ENCODE measurements at places on chromosomes 5 and 9. TPM values are rescaled to one million over a fixed set of nuclear protein-coding genes. Genes with fewer than 3 reads are reported as not detected.

GRCh38 chr5:25119650-25120049 lies 474.9 kb upstream of the CDH10 start:
- DNase-seq: no peak

GRCh38 chr5:34865091-34865490 lies 26.1 kb downstream of the TTC23L start:
- no peak for DNase-seq

DNA sequence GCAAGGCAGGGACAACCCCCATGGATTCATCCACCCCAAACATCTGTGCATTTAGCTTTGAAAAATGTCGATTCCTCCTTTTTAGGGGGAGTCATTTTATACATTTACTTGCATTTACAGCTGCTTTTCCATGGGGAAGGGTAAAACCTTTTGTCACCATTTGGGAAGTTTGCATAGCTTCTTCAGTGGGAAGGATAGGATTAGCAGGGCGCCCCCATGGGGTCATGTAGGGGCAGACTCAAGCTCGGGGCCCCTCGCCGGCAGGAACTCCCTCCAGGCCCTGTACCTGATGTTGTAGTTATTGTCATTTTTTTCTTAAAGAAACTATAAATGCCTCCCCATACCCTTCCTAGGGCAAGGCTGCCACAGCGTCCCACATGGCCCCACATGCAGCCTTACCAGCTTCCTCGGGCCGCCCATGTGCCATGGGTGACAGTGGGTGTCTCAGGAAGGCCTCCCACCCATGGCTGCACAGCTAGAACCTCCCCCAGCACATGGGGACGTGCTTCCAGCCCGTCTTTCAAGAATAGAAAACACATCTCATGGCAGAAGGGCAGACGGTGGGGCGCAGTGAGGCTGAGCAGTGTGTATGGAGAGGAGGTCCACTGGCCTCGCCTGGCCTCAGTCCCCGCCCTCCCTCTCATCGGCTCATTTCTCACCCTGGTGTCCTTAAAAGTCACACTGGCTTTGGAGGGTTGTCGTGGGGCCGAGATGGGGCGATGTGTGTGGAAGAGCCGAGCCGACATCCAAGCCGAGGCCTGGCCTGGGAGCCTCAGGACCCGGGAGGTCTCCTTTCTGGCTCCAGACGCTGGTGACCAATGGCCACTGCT lies 76.1 kb upstream of the OTULINL start:
- DNase-seq: no peak

DNA sequence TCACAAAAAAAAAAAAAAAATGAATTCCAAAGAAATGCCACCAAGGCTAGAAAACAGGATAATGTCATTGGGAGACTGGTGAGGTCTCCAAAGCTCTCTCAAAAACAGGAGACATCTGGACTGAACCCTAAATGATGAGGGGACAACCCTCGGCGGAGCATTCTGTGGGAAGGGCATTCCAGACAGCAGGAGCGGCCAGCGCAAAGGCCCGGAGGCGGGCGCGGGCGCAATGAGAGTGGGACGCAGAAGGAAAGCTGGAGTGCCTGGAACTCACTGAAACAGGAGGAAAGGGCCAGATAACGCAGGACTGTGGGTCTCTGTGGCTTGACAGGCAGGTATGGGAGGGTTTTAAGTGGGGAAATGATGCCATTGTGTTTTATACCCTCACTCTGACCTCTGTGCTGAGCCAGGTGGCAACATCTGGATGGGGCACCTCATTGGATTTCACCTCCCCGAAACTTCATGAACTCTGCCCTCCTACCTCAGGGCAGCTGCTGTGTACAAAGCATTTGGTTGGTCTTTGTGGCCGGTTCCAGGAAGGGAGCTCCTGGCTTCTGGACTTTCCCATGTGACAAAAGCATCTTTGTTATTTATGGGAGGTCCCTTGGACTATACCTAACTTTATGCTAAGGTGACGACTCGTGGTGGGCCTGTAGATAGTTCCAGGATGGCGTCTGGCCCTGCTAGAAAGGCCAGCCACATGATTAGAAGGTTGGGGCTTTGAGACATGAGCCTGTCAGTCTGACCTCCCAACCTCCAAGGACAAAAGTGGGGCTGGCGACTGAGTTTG lies 11.5 kb upstream of the MAPK9 start:
- DNase-seq: no peak

GRCh38 chr5:40675396-40676133 lies 4.2 kb upstream of the PTGER4 start:
- no peak for DNase-seq

Gene BAAT
- 0.11 TPM for polyA plus RNA-seq

Gene CCDC180
- polyA plus RNA-seq: 3.2 TPM

Gene BARHL1
- polyA plus RNA-seq: not detected

All from right cardiac atrium (tissue), 5 donors.